ENCODE measurements at places on chromosomes 5 and 9.

DNA sequence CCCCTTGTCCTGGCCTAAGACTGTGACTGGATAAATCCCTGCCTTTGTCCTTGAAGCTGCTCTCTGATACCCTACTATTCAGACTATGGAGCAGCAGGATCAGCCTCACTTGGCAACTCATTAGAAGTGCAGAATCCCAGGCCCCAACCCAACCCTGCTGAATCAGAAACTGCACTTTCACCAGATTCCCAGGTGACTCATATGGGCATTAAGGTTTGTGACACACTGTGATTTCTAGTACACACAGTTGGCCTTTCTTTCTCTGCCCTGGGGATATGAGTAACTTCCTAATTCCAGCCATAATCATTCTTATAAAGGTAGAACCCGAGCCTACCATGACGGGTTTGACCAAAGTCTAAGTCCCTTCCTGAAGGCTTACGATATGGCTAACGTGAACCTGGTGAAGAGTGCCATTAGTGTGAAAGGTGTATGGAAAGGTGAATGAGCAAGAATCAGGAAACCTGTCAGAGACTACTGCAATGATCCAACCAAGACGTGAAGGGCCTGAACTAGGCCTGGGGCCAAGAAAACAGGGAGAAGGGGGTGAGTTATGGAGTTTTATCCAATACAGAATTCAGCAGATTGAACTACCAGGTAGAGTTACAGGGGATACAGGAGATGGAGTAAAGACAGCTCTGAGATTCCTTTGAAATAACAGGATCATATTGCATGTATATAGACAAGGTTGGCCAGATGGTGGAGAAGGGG is 533.0 kb downstream of the BNC2 start:
- no peak for DNase-seq

DNA sequence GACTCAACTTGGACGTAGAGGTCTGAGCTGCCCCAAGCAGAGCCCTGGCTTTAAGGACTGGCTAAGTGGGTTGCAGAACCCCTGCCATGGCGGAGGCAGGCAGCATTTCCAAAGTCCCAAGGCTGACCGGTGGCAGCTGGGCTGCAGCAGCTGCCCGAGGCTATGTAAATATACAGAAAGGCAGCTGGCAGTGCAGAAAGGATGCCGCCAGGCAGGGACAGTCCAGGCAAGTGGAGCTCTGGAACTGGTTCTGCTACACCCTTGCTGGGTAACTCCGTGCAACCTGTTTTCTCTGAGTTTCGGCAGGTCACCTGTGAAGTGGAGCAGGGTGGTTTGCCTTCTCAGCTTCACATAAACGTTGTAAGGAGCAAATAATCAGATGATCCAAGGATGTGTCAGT is 46.0 kb downstream of the SHB start:
- DNase-seq = no peak

- no peak for DNase-seq
These were observed 7.5 kb upstream of the GTF3C5 start for GRCh38 chr9:133023117-133023890.

DNA sequence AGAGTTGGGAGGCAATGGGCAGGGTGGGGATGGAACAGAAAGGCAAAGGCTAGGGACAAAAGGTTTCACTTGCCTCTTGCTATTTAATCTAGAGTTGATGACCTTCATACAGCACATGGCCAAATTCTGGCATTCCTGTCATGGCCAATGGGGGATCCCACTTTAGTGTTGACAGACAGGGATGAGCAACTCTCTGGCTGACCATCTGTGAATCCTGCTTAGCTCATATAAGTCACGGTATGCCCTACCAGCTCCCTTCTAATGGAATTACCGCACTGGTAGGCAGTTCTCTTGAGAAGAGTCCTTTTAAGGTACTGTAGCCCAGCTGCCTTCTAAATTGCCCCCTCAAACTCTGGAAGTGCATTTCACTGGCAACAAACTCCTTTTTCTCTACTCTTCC is 76.1 kb downstream of the MAMDC2 start:
- no peak for DNase-seq

DNA sequence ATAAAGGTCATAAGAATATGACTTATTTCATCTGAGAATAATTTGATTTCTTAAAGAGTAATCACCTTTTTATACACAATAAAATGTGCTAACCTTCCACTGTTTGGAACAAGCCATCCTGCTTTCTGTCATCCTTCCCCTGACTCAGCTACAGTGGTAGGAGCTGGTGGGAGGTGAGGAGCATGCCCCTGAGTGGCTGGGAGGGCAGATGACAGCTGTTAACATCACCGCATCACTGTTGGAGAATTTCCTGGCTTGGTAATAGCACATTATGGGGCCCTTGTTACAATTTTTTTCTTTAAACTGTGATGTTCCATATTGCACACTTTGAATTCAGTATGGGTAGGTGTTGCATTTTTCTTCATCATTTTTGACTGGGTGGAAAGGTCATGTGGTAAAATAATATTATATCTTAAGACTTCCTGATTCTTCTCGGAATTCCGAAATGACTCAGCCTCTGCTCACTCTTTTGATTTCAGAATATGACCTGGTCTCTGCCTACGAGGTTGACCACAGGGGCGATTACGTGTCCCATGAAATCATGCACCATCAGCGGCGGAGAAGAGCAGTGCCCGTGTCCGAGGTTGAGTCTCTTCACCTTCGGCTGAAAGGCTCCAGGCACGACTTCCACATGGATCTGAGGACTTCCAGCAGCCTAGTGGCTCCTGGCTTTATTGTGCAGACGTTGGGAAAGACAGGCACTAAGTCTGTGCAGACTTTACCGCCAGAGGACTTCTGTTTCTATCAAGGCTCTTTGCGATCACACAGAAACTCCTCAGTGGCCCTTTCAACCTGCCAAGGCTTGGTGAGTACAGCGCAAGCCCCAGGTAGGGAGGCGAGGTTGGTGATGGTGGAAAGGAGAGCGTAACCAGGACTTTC is 5.8 kb downstream of the ADAMTS16 start:
- DNase-seq = no peak

GRCh38 chr9:114657705-114658104 is at the start of gene TEX53:
TSS of gene TEX53 (minus strand) at chr9:114657805. CDS start at chr9:114657774, 31 bp downstream.
- no peak for DNase-seq

- no peak for DNase-seq
These were observed 136.2 kb upstream of the PHYKPL start for GRCh38 chr5:178368716-178369300.

- peak; percentile 61 for DNase-seq
These were observed 39.5 kb upstream of the NFIB start for GRCh38 chr9:14353222-14354056.

- no peak for DNase-seq
These were observed 84.1 kb upstream of the DMRT1 start for GRCh38 chr9:757246-757881.

DNA sequence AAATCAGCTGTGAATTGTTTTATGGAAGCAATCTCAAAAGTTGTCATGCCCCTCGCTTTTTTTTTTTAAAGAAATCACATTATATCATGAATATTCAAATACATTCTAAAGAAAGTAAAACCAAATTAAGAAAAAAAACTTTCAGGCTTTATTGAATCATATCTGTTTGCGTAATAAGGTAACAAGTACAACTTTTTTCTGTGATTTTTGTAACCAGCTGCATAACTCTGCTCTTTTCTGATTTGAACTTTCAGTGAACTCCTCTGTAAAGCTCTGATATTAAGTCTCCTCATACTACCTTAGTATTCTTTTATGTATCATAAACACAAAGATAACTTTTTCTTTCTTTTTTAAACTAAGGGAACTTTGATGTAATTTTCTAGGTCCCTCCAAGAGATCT is 65.3 kb downstream of the CWC27 start:
- no peak for DNase-seq

DNA sequence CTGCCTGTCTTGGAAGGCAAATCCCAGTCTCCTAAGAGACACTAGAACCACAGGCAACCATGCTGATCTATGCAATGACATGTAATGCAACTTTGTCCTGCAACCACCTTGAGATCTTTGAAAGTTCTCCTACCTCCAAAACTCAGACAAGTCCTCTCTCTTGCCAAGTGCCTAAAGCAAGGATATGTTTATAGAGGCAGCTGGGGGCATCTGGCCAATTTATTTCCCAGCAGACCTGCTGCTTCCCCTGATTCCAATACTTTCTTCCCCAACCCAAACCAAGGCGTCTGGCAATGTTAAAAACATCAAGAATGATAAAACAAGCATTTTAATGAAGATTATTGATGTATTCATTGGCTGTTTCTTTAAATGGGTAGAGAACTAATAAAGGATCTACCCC is 138.4 kb downstream of the DOCK8 start:
- DNase-seq = no peak

DNA sequence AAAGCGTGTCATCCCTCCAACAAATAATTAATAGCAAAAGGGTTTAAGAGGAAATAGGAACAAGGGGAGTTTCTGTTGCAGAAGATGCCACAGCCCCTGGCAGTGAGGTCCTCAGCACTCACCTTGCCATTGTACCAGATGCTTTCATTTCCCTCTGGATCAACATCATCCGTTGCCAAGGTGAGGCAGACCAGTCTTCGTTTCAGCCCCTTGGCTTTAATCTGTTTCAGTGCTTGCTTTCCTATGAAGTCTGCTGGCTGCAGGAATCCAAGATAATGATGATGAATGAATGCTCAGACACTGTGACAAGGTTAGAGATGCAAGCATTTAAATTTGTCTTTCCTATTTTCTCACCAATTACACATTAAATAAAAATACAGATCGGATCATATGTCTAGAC is 20.0 kb upstream of the ARSB start:
- no peak for DNase-seq

GRCh38 chr5:104635227-104635626 is 1072.6 kb upstream of the NUDT12 start:
- no peak for DNase-seq

DNA sequence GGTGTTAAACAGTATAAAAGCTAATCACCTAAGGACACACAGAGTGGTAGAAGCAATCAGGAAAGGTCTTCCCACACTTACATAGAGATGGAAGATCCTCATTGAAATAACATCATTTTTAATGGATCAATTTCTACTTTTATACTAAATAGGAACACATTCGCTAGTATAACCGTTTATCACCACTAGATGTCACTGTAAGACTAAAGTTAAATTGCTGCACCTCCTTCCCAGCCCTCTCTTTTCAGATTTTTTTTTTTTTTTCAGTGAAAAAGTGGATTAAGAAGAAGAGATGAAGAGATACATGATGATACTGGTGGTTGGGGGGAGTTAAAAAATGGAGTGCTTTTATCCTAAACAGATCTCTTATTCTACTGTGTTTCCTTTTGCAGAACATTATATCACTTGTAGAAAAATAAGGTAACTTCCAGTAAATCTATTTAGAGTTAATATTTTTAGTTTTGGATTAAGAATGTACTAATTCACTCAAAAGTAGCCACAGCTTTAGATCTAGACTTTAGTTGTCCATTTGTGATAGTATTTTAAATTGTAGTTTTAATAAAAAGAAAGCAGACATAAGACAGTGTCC is 116.9 kb upstream of the ARRDC3 start:
- no peak for DNase-seq

DNA sequence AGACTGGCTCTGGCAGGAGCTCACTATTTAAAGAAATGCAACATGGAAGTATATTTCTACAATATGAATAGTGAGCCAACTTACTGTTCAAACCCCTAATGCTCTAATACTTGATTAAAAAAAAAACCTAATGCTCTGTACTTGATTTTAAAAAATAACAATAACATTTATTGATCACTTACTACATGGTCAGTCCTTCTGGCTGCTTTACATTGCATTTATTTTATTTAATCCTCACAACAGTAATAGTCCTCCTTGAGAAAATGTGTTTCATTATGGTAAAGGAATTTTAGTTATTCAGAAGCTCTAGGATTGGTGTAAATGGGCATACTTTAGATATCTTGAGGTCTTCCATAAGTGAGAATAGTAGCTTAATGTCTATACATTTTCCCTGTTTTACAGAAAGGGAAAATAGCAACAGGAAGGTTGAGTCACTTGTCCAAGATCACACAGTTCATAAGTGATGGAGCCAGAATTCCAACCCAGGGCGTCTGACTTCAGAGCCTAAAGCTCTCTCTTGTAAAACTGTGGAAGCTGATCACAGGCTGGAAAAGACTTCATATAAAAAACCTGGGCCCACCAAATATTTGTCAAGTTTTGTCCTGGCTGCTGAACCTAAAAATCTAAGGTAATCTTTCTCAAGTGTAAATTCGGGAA is 1.0 kb downstream of the STARD4 start:
- DNase-seq = no peak

DNA sequence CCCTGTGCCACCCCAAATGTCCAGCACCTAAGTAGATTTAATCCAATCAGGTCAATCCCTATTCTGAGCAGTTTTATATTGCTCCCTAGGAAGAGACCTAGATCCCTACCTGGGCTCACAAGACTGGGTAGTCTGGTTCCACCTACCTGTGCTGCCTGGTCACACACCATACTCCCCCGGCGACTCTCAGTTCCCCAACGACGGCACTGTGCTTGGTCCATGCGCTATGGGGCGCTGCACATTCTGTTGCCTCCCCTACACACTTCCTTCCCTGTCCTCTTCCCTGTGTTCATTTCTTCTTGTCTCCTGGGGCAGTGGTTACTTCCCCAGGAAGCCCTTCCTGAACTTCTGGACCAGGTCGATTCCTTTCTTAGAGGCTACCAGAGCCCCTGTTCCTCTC is 109.9 kb upstream of the IL12B start:
- DNase-seq = no peak

DNA sequence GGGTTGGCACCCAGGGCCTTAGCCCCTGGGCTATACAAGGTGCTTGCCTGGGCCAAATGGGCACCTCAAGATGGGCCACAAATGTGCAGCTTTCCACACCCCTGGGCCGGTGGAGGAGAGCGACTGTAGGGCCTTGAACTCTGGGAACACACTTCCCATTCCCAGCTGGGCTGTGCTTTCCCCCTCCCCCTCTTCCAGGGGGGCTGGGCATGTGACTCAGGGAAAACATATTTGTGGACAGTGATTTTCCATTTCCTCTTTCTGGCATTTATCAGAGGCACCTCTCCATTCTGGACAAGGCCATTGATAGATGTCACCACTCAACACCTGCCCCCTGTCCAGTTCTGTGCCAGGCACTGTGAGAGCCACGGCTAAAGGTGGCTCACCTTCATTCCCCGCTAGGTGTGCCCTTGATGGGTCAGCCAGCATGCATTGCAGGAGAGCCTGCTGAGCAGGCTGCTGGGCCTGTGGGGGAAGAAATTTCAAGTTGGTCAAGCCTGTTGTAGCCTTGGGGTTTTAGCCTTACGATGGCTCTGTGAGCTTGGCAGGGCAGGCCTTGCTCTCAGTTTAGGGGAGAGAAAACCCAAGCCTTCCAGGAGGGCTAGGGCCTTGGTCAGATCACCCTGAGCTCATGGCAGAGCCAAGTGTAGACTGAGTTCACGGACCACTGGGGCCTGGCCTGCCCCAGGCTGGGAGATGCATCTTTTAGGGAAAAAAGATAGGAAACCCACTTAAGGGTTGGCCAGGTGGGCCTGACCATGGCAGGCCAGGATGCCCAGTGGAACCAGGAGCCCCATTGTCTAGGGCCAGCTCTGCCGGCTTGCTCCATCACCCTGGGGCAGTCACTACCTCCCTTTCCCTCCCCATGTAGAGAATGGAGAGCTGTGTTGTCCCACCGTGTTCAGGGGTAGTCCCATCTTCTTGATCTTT is 113.9 kb downstream of the DAB2IP start:
- DNase-seq = no peak

GRCh38 chr5:79346420-79346824 is 110.5 kb downstream of the JMY start:
- DNase-seq = no peak

- no peak for DNase-seq
These were observed 163.5 kb downstream of the NR2F1-AS1 start for GRCh38 chr5:93417490-93417889.

Measured in activated CD4-positive, alpha-beta T cell treated with anti-CD3 and anti-CD28 coated beads for 24 hours (primary cell).